Retinal pigment epithelial cell (primary cell): ENCODE measurements at places on chromosomes 1 and 21.

DNA sequence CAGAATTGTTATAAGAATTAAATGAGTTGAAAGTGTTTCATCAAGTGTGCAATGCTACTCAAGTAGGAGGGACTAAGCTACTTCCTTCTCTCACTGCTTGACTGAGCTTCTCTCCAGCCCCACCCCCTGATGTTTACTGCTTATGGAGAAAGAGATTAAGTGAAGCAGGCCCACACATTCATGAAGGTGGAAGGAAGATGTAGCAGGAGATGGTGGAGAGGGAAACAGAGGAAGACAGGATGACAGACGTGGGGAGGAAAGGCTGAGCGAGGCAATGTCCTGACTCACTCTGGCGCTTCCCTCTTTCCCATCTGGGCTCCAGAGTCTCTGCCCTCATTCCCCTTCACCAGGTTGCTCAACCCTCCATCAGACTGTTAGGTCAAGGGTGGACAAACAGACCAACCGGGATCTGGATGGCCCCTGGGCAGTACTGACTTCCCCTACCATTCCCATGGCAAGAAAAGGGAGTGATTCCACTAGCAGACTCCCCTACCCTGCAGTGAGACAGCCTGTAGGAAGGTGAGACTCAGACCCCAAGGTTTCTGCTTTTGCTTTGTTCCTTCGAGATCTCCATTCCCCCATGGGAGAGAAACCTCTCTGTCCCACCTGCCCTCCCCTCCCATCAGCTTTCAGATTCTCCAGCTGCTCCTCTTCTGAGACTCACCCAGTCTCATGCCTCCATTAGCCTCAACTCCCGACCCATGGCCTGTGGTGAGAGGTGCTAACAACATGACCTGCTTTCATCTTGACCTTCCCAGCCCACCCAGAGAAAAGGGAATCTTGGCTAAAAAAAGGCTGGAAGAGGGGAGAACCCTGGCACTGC is 3.1 kb upstream of the ARHGEF2 start:
- no peak for DNase-seq

DNA sequence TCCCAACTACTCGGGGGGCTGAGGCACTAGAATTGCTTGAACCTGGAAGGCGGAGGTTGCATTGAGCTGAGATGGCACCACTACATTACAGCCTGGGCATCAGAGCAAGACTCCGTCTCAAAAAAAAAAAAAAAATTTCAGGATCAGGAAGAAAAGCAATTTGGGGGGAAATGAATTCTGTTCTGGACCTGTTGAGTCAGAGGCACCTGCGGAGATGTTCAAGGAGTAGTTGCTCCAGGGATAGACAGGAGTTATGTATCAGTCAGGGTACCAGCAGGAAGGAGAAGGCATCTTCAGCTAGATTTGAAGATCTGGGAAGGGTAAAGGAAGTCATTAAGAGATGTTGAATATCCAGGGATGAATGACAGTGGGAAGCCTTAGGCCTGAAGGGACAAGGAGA is 2.9 kb upstream of the RHBDL2 start:
- DNase-seq = no peak

DNA sequence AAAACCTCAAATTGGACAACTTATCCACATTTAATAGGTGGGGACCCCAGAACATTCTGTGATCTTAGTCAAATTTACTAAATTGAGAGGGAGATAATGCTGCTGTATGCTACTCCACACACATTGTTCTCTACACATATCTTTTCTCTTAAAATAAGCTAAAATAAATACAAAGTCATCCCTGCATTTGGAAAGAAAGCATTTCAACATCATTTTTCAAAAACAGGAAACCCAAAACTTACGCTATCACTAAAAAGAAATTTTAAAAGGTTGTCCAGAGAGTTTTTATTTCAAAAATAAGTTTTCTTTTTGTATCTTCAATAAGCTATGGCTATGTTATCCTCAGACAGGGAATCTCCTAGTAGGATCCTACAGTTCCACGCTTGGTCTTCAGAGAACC is 19.5 kb upstream of the OR6N2 start:
- DNase-seq = no peak

DNA sequence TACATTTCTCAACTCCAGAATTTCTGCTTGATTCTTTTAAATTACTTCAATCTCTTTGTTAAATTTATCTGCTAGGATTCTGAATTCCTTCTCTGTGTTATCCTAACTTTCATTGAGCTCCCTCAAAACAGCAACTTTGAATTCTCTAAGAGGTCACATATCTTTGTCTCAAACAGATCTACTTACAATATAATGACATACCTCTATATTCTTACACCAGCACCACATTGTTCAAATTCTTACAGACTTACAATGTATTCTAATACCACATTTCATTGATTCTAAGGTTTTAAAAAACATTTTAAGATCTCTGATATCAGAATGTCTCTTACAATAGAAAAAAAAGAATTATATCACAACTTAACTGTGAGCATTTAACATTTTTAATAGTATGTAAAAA is 77.4 kb downstream of the DIRAS3 start:
- no peak for DNase-seq

GRCh38 chr1:20555758-20556120 is 3.4 kb downstream of the FAM43B start:
- no peak for DNase-seq

- DNase-seq = no peak
Measured at GRCh38 chr1:27554293-27554692, 49.7 kb downstream of the AHDC1 start.

DNA sequence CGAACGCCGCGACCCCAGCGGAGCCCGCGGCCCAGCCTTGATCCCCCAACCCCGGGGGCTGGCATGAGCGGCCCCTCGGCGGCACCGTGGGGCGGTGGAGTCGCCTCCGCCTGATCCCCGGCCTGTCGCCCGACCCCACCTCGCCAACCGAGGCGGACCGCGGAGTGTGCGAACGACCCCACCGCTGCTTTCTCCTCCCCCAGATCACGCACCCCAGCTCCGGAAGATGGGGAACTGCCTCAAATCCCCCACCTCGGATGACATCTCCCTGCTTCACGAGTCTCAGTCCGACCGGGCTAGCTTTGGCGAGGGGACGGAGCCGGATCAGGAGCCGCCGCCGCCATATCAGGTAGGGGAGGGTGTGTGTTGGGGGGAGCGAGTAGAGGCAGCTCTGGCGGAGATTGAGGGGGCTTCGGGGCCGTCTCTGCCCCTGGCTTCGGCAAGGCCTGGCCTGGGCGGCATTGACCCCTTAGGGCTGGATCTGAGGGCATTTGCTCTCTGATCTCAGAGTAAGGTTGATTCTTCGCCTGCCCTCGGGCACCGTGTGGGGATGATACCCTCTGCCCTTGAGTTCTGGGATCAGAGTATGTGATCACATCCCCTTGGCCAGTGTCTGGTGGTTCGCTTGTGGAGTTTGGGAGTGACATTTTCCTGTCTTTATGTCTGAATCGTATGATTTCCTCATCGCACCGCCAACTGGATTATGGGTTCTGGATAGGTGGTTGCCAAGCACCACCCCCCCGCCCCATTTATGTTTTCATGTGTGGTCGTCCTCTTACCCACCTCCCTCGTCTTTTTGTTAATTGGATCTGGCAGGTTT is 668 bp downstream of the RNF11 start:
- DNase-seq = no peak
